ENCODE measurements at places on chromosomes 2 and 18.

- H3K36me3 ChIP-seq = peaks cover 20% of the 10 kb centered on the region
- H3K4me1 ChIP-seq = no peaks in the 10 kb centered on the region
- DNase-seq = no peak
- no peak overlapping the region for H3K4me3 ChIP-seq
- no peak overlapping the region for H3K27ac ChIP-seq
Measured at GRCh38 chr2:233519787-233520611, 46.6 kb downstream of the USP40 start.

DNA sequence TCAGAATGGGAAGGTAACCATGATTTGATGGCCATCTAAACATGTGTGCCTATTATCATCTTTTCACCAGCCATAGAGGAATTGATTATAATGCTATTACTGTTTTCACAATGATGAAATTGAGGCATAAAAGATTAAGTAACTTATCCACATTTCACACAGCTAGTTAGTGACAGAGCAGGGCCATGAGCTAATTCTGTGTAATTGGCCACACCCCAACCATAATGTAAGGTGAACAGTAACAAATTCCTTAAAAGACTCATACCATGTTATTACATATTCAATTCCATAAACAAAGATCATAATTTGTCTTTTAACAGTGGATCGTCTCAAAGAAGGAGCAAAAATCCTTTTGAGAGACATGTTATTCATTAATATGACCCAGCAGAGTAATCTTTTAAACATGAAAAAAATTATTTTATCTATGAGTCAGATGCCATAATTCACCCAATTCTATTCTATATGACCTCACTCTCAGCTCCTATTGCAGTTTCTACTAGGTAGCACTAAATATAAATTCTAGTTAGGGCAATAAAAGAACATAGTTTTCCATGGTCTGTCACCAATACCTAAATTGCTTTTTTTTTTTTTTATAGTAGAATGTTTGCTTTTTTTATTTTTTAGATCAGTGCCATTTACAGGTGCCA is 475.8 kb upstream of the SLC39A10 start:
- H3K27me3 ChIP-seq = no peaks in the 10 kb centered on the region
- H3K4me3 ChIP-seq = no peak overlapping the region
- H3K4me1 ChIP-seq = no peaks in the 10 kb centered on the region
- no peaks in the 10 kb centered on the region for H3K36me3 ChIP-seq

- H3K4me3 ChIP-seq = no peak overlapping the region
- peaks cover 6% of the 10 kb centered on the region for H3K27me3 ChIP-seq
- H3K4me1 ChIP-seq = peaks cover 5% of the 10 kb centered on the region
- peaks cover 7% of the 10 kb centered on the region for H3K36me3 ChIP-seq
- no peak overlapping the region for H3K27ac ChIP-seq
Measured at GRCh38 chr2:285531-285930, 2.4 kb downstream of the ALKAL2 start.

- DNase-seq = no peak
- H3K27ac ChIP-seq = no peak within 1 kb of the TSS
- peaks cover 41% of the 10 kb centered on the region for H3K27me3 ChIP-seq
- no peak within 1 kb of the TSS for H3K4me3 ChIP-seq
- no peaks in the 10 kb centered on the region for H3K36me3 ChIP-seq
Measured at GRCh38 chr2:118846953-118847761, at the start of gene EN1. Gene EN1, minus strand, starts transcription at chr2:118847648. Its CDS starts 481 bp downstream, at chr2:118847167.

DNA sequence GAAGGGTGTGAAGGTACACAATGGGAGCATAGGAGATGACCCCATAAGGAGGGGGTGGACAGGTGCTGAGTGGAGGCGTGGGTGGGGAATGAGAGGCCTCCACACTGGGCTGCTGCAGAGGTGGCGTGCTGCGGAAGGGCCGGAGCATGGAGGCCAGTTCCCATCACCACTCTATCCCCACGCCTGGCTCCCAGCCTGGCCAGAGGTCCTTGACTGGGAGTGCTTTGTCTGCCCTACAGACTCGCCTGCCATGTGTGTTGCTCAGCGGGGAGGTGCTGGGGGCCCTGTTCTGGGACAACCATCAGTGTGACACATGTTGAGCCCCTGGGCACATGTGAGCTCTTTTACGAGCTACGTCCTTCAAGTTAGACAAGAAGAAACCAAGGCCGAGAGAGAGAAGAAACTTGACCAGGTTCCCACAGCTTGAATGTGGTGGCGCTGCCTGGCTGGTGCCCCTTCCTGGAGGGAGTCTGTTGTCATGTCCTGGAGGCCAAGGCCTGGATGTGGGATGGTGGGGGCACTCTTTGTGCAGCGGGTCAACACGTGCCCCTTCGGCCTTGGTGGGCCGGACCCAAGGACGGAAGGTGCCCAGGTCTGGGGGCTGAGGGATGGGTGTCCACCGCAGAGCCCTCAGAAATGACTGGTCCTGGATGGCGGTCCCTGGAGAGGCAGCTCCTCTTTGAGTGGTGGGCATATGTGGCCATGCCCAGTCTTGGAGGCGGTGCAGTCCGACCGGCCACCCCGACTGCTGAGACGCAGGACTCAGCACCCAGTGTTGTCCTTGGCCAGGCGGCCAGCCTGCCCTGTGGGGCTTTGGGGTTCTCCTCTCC is 1.2 kb upstream of the INPP5D start:
- DNase-seq = no peak
- H3K4me1 ChIP-seq = peaks cover 8% of the 10 kb centered on the region
- H3K36me3 ChIP-seq = no peaks in the 10 kb centered on the region
- no peak overlapping the region for H3K4me3 ChIP-seq
- no peaks in the 10 kb centered on the region for H3K27me3 ChIP-seq

- H3K27me3 ChIP-seq = no peaks in the 10 kb centered on the region
- no peak overlapping the region for H3K27ac ChIP-seq
- H3K4me1 ChIP-seq = no peaks in the 10 kb centered on the region
- no peaks in the 10 kb centered on the region for H3K36me3 ChIP-seq
- H3K4me3 ChIP-seq = no peak overlapping the region
- DNase-seq = no peak
Measured at GRCh38 chr2:168814939-168815907, 12.8 kb downstream of the NOSTRIN start.

DNA sequence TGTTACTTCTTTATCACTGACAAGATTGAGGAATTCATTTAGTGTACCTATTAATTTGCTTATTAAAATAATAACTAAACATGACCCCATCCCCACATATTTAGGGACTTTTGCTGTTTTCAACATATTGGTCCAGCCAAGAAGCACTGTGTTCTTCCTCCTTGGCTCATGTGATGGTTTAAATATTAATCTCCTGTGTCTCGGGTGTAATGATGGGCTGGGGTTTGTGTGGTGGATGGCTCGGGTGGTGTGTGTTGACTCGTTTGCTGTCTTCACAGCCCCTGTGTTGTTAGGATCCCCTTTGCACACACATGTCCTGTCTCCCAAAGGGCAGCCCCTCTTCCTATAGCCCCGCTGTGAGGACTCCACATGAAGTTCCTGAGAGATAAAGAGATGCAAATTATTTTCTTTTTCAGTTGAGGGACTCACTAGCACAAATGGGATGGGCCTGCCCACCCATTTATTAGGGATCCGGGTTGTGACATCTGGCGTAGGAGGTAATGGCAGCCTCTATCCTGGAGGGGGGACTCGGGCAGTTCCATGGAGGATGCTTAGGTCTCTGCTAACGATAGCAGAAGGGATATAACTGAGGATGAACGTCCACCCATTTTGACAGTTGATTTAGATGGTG is 53.4 kb downstream of the FHOD3 start:
- H3K27me3 ChIP-seq = no peaks in the 10 kb centered on the region
- H3K4me3 ChIP-seq = no peak overlapping the region
- DNase-seq = no peak
- no peaks in the 10 kb centered on the region for H3K4me1 ChIP-seq

GRCh38 chr18:8380006-8380405 is 229.2 kb upstream of the RAB12 start:
- DNase-seq = no peak
- no peaks in the 10 kb centered on the region for H3K4me1 ChIP-seq
- H3K4me3 ChIP-seq = no peak overlapping the region
- no peak overlapping the region for H3K27ac ChIP-seq

DNA sequence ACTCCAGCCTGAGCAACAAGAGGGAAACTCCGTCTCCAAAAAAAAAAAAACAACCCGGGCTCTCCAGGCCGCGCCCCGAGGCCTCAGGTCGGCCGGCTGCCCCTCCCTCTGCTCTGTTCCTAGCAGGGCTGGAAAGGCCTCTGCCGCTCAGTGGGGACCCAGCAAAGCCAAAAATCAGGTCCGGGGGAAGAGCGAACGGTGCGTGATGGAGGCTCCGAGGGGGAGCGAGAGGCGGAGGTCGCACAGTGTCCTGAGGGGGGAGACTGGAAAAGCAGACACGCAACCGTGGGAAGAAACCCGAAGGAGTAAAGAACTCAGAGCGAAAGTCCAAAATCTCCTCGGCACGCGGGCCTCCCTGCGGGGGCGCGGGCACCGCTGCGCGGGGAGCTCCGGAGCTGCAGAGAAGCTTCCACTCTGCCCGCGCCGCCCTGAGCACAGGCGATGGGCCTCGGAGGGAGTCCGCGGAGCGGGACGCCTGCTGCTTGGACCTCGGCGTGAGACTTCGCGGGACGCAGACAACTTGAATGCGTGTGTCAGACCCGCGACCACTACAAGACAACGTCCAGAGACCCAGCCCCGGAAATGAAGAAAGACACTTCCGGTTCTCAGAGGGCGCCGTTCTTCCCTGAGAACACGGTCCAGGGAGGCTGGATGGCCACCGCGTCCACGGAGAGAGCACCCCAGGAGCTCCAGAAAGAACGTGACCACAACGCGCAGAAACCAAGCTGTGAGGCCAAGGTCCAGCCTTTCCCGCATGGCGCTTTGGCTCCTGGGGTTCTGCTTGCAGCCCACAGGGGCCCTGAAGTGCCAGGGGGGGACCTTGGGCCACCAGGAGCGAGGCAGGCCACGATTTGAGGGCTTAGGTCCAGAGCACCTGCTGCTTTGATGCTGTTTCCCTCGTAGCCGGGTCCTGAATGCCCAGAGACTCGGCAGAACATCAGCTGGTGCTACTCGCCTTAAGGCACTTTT is 219.8 kb downstream of the DPP10 start:
- H3K4me3 ChIP-seq = peak overlapping the region; percentile 55
- no peaks in the 10 kb centered on the region for H3K36me3 ChIP-seq

DNA sequence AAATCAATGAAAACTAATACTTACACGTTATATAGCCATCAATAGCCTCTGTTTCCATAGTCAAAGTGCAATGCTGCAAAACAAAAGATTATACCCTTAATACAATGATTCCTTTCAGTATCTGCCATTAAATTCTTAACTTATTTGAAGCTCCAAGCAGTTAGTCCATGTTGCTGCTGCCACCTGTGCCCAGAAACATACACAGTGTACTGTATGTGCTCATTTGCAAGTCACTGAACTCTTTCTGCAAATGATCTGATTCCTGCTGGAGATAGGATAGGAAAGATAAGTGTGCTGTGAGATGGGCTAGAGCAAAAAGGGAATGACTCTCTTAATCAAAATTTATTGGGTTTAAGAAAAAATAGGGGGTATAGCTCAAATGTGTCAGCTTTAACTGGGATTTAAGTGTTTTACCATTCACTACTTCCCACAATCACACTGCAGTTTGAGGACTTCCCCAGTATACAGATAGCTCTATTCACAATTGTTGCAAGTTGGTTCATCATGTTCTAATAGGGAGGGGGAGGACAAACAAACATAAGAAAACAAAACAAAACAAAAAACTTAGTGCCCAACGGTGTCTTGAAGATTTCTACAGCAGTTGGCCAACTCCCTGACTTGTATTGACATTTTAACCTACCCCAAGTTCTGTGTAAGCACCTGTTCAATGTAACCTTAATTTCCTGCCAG is 2.7 kb downstream of the IKZF2 start:
- H3K36me3 ChIP-seq = no peaks in the 10 kb centered on the region
- H3K4me1 ChIP-seq = no peaks in the 10 kb centered on the region
- H3K27me3 ChIP-seq = no peaks in the 10 kb centered on the region
- no peak for DNase-seq

- no peaks in the 10 kb centered on the region for H3K36me3 ChIP-seq
- peaks cover 6% of the 10 kb centered on the region for H3K4me1 ChIP-seq
- DNase-seq = no peak
- H3K27me3 ChIP-seq = no peaks in the 10 kb centered on the region
Measured at GRCh38 chr2:161131804-161132203, 28.4 kb upstream of the TANK start.

- no peaks in the 10 kb centered on the region for H3K36me3 ChIP-seq
- no peak overlapping the region for H3K4me3 ChIP-seq
- H3K4me1 ChIP-seq = peaks cover 28% of the 10 kb centered on the region
- peak overlapping the region; percentile 81 for H3K27ac ChIP-seq
Measured at GRCh38 chr2:98507461-98507860, 62.8 kb downstream of the INPP4A start.

GRCh38 chr2:47483191-47483590 is 80.2 kb downstream of the MSH2 start:
- peaks cover 16% of the 10 kb centered on the region for H3K36me3 ChIP-seq
- no peaks in the 10 kb centered on the region for H3K27me3 ChIP-seq
- DNase-seq = no peak
- H3K4me3 ChIP-seq = no peak overlapping the region
- no peak overlapping the region for H3K27ac ChIP-seq

GRCh38 chr2:16747689-16748088 is 82.1 kb upstream of the CYRIA start:
- no peak for DNase-seq
- H3K36me3 ChIP-seq = no peaks in the 10 kb centered on the region
- H3K4me3 ChIP-seq = no peak overlapping the region
- H3K4me1 ChIP-seq = no peaks in the 10 kb centered on the region
- no peaks in the 10 kb centered on the region for H3K27me3 ChIP-seq
- H3K27ac ChIP-seq = no peak overlapping the region

DNA sequence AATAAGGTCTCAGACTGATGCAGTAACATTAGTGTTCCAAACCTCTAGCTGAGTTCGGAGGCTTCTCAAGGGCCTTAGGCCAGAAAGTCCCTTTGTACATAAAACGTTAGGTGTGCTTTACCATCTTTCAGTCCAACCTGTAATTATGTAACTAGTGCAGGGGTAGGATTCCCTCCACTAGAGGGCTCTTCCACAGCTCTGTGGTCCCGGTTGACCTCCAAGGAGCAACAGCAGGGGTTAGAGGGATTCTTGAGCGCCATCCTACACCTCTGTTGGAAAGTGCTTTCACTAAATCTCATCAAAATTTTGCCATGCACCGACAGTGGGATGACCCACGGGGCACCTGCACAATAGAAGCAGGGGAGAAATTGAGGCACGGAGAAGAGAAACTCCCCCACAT is 155.8 kb upstream of the LRP1B start:
- H3K4me3 ChIP-seq = no peak overlapping the region
- H3K36me3 ChIP-seq = no peaks in the 10 kb centered on the region
- H3K4me1 ChIP-seq = no peaks in the 10 kb centered on the region

- H3K36me3 ChIP-seq = no peaks in the 10 kb centered on the region
- H3K27ac ChIP-seq = no peak overlapping the region
- no peaks in the 10 kb centered on the region for H3K4me1 ChIP-seq
Measured at GRCh38 chr2:224126440-224126839, 87.4 kb upstream of the SERPINE2 start.

DNA sequence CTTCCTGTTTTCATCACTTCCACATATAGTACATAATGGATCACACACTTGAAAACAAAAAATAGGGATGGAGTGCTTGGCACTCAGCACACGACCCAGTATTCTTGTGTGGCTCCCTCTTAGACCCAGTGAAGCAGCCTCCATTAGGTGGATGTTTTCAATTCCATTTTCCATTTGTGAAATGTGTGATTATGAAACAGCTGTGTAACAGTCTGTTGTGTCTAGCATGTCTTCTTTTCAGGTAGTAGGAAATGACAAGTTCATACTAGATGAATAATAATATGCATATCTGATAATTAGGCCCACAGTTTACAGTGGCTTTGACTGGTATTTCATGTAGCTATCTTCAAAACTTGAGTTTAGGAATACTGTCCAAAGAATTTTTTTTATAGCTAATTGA is 35.5 kb downstream of the EML6 start:
- H3K4me3 ChIP-seq = no peak overlapping the region
- H3K27ac ChIP-seq = no peak overlapping the region
- H3K36me3 ChIP-seq = no peaks in the 10 kb centered on the region
- H3K4me1 ChIP-seq = no peaks in the 10 kb centered on the region
- no peaks in the 10 kb centered on the region for H3K27me3 ChIP-seq
